ENCODE measurements at places on chromosomes 13 and 19.
A peak's percentile ranks its signal among the peaks of the same experiment; 100 is the strongest.

GRCh38 chr19:53294786-53295441, 27.4 kb upstream of the VN1R4 start:
- DNase-seq: no peak

- no peak for DNase-seq
These were observed 3.2 kb downstream of the NFIC start for GRCh38 chr19:3369337-3370213.

- DNase-seq: no peak
These were observed 156.9 kb upstream of the TSHZ3 start for GRCh38 chr19:31506102-31506501.

GRCh38 chr19:35267818-35268535, 785 bp upstream of the USF2 start:
- peak; percentile 72 for DNase-seq

DNA sequence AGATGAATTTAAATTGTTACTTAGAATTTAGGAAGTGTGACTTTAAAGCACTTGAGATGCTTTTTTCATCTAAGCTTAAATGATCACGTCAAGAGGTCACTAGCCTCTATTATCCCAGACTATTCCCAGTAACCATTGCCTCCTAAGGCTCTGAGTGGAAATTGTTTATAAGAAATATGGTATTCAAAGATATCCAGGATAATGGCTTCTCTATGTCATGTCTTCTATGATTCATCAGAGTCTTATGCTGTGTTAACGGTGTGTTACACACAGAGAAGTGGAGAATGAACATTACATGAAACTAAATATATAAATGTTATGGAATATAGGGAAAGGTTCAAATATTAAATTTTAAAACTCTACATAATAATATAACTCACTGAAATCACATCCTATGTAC, 79.8 kb upstream of the NBEA start:
- no peak for DNase-seq

DNA sequence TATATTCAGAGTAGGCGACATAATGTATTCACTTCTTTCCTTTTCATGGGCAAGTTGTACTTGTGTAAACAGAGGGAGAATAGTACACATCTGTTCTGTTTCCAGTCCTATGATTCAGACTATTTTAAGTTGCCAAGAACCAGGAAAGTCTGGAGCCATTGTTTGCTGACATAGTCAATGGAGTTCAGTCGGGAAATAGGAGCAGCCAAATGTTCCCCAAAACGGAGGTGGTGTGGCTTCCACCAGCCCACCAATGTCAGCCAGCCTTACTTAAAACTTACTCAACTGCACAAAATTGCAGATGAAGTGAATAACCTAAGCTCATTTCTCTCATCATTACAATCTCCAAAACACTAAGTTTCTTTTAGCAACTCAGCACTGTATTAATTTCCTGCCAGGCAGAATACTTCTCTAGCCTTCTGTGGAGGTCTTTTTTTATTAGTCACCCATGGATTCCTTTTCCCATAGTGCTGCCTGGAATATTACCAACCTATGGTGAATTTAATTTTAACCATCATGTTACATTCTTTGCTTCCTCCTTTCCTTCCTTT, 22.3 kb upstream of the CSNK1A1L start:
- no peak for DNase-seq

DNA sequence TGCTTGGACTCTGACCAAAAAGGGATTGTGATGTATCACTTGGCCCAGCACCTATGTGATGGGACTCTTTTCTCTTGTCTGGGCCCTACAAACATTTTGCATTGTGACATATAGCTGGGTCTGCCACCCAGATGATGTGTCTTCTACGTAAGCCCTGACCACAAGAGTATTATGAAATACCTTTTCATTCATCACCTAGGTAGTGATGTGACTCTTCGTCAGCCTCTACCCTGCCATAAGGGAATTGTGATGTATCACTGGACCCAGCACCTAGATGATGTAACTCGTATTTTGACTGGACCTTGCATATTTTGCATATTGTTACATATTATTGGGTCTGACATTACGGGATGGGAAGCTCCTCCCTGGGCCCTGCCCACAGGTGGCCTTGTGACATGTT, 29.7 kb upstream of the ZNF681 start:
- DNase-seq: no peak

GRCh38 chr13:95605448-95606125, 38.9 kb downstream of the DZIP1 start:
- no peak for DNase-seq

Measured in HAP-1 (cell line).